ENCODE measurements at places on chromosomes 5 and 9.
A peak's percentile ranks its signal among the peaks of the same experiment; 100 is the strongest.

DNA sequence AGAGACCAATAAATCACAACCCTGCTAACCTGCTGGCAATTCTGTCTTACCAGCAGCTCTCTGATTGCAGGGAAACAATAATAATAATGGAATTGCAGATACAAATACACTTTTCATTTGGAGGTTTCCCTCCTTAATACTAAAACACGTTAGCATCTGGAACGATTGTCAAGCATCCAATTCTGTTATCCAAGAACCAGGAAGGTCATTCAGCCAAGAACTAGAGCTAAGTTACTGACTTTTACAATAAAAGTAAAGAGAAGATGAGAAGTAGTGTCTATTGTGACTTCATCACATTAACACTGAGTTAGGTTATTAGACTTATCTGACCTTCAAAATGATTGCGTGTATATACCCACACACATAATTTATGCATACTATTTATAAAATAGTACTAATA, 335.6 kb downstream of the BRINP1 start:
- DNase-seq: no peak

DNA sequence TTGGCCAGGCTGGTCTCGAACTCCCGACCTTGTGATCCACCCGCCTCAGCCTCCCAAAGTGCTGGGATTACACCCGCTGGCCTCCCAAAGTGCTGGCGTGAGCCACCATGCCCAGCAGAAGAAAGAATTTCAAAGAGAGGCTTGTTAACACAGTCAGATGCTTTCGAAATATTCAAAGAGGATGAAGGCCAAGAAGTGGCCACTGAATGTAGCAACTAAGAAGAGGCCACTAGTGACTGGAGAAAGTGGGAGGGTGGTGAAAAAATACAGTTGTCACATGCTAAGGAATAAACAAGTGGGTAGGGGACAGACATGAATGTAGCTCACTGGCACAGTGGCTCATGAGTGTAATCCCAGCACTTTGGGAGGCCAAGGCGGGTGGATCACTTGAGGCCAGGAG, 13.0 kb upstream of the TPM2 start:
- DNase-seq: no peak

GRCh38 chr5:125575891-125576505, 829.6 kb upstream of the ZNF608 start:
- no peak for DNase-seq

DNA sequence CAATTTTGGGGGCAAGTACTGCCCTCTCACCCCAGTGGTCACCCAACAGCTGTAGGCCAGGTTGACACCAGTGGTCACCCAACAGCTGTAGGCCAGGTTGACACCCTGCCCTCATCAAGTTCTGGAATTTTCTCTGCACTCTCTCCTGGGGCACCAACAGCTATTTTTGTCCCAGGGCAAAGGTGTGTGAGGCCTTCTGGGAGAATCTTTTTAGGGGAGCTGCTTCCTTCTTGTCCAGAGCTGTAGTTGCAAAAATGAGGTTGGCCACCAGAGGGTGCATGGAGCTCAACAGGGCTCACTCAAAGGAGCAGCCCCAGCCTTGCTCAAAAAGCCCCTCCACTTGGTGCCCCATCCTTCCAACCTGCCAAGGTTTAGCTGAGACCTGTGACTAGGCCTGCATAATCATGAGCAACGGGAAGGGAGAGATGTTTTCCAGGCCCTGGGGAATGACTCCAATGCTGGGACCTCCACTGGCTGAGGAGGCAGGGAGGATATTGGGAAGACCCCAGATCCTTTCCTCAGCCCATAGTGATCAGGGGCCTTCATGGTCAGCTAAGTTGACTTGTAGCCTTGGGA, 10.6 kb upstream of the P4HA2 start:
- peak; percentile 52 for DNase-seq

GRCh38 chr9:38081356-38082108, 12.5 kb upstream of the SHB start:
- no peak for DNase-seq

DNA sequence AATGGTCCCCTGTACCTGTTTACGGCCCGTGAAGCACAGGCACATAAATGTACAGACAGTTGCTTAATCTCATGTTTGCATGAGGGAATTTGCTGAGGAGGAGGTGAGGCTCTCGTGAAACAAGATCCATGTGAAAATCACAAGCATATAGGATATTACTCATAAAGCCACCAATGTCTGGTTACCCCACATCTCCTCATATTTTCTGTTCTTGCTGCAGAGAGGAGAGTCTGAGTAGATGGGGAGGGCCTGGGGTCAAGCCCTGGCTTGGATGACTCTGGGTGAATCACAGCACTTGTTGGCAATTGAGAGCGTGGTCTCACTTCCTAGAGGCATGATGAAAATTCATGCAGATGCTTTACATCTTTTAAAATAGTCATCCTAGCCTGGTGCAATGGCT, 975 bp downstream of the AGXT2 start:
- DNase-seq: no peak

- DNase-seq: no peak
These were observed 9.4 kb upstream of the NFIB start for GRCh38 chr9:14323083-14323971.

DNA sequence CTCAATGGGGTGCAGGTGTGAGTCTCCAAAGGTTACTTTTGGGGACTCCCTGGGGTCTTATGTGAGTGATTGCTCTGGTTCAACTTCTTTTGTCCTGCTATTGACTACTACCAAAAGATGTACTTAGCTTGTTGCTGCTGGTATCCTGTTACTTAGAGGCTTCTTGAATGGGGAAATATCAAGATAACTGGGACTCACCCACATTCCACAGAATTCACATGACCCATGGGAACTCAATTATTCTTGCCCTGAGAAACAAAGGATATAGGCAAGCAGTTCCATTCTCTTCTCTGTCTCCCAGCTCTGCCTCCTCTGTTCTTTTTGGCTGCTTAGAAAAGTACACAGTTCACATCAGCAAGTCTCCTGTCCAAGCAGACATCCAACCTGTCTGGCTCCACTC, 105.9 kb downstream of the UNC13B start:
- no peak for DNase-seq

- DNase-seq: no peak
These were observed 65.2 kb upstream of the RANBP3L start for GRCh38 chr5:36366883-36367282.

Measured in CD4-positive, alpha-beta memory T cell (primary cell).